ENCODE measurements at places on chromosomes 2 and 18.

DNA sequence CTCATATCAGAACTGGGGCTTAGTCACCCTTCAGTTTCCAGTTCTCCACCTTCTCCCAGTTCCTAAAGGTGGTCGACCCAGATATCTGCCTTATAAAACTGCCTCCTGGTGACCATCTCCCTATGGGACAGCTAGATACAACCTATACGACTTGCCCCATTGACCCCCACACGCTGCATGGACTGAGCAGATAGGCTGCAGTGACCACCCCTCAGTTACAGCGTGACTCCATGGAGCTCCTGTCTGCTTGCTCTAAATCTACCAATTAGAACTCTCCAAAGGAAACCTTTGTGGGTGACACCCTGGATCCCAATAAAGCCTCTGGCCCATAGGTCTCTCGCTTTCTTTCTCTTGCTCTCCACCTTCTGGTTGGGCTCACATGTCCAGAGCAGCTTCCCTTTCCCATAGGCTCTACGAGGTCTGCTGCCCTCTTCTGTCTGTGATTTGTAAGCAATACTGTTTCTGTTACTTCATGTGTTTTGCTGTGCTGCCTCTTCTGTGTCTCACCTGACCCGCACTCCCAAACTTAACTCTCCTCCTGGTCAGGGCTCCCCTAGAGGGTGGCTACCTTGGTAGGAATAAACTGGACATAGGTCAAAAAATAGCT lies 971.3 kb upstream of the FAM98A start:
- ATAC-seq = no peak

- ATAC-seq = no peak
Measured at GRCh38 chr2:200159357-200159707, 147.2 kb upstream of the SPATS2L start.

- no peak for ATAC-seq
Measured at GRCh38 chr2:74578408-74578807, 23.9 kb downstream of the DOK1 start.

GRCh38 chr2:10688921-10689807 lies 611 bp downstream of the NOL10 start:
- peak; percentile 37 for ATAC-seq

DNA sequence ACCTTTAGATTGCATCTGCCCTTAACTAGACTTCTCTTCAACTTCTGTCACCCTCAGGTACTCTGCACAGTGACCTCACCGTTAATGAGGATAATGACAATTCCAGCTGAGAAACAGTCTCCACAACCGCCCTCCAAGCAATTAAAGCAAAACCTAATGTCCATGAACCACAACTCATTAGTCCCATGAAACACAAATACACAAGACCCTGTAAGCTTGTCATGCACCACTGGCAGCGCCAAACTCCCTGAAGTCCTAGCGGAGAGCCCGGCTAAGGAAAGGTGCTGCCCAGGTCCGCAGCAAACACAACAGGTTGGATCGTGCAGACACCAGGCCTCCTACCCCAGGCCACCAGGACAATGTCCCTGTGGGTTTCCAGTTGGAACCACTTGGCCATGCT lies 7.4 kb downstream of the SMAD7 start:
- ATAC-seq = no peak

DNA sequence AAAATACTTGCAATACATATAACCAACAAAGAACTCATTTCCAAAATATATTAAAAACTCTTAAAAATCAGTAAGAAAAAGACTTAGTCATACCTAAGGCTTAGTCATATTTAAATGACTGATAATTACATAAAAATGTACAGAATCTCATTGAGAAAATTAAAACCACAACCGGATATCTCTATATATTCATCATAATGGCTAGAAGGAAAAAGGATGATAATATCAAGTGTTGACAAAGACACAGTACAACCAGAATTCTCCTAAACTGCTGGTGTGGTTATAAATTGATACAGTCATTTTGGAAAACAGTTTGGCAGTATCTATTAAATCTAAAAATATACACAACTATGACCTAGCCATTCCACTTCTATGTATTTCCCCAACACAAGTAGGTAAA lies 27.1 kb upstream of the IHH start:
- ATAC-seq = no peak

- ATAC-seq = no peak
Measured at GRCh38 chr2:119788752-119789151, 29.0 kb downstream of the PTPN4 start.

GRCh38 chr2:79982445-79982844 lies 322.1 kb downstream of the LRRTM1 start:
- ATAC-seq = no peak

- no peak for ATAC-seq
Measured at GRCh38 chr2:191220671-191221070, 24.5 kb upstream of the MYO1B start.

- ATAC-seq = peak; percentile 65
Measured at GRCh38 chr18:54357082-54357659, 487 bp downstream of the STARD6 start.

DNA sequence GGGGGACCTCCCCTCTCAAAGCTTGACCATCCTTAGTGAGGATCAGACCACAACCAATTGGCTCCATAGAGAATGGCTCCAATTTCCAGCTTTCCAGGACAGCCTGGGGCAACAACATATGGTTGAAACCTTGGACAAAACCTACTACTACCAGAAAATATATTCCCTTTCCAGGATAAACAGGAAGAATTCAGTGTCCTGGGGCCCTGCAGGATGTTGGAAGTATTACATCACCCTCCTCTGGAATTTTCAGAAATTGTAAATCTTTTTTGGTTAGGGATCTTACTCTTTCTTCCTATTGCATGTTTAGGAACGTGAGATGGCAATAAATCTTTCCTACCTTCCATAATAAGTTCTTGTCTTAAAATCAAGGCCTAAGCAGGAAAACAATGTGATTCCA lies 158.9 kb upstream of the MEIS1 start:
- ATAC-seq = no peak

DNA sequence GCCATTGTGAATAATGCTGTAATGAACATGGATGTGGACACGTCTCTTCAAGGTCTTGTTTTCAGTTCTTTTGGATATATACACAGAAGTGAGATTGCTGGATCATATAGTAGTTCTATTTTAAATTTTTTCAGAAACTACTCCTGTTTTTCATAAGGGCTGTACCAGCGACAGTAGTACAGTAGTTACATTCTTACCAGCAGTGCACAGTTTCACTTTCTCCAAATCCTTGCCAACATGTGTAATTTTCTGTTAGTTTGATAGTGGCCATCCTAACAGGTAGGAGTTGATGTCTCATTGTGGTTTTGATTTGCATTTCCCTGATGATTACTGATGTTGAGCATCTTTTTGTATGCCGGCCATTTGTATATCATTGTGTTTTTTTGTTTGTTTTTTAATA lies 81.7 kb downstream of the EPC2 start:
- no peak for ATAC-seq

GRCh38 chr2:45002686-45003085 lies 6.6 kb downstream of the SIX2 start:
- no peak for ATAC-seq

- ATAC-seq = no peak
Measured at GRCh38 chr18:80108121-80108536, 933 bp upstream of the ADNP2 start.

DNA sequence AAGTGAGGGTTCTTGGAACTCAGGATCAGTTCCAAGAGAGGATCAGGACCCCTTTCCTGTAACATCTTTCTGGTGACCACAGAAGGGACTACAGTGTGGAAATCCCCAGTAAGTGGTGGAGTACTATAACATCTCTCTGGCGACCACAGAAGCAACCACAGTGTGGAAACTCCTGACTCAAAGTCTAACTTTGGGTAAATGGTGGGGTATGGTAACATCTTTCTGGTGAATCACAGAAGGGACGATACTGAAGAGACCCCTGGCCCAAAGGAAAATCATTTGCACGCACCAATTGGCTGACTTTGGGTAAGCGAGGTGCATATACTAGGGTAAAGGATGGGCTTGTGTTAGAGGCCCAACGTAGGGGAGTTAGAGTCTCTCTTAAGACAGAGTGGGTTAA lies 56.3 kb upstream of the GULP1 start:
- no peak for ATAC-seq

DNA sequence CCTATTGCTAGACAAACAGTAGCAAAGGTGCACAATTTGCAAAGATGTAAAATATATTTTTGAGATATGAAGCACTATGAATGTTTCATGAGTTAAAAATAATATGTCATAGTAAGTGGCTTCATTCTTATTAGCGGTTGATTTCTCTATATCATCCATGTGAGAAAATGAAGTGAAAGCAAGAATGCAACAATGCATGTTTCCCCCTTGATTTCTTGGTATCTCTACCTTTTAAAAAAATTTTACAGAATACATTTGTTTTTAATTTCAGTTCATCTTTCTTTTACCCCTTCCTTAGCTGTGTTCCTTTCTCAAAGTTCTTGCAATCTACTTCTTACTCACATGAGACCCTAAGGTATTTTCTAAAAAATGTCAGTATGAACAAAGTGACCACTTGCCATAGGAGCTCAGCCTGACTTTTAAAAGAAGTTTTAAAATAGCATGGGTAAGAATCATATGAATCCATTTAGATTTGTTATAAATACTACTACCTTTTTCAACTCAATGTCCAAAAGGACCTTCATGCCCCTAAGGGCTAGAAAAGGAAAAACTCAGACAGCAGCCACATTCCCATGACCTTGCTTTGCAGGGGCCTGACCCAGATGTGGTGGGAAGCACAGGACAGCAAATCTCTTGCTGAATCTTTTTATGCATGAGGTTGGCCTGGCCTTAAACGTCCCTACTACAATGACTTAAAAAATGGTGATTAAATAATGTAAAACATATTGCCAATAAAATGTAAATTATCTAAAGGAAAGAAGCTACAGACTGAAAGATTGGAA lies 14.8 kb upstream of the SLC38A11 start:
- ATAC-seq = no peak

DNA sequence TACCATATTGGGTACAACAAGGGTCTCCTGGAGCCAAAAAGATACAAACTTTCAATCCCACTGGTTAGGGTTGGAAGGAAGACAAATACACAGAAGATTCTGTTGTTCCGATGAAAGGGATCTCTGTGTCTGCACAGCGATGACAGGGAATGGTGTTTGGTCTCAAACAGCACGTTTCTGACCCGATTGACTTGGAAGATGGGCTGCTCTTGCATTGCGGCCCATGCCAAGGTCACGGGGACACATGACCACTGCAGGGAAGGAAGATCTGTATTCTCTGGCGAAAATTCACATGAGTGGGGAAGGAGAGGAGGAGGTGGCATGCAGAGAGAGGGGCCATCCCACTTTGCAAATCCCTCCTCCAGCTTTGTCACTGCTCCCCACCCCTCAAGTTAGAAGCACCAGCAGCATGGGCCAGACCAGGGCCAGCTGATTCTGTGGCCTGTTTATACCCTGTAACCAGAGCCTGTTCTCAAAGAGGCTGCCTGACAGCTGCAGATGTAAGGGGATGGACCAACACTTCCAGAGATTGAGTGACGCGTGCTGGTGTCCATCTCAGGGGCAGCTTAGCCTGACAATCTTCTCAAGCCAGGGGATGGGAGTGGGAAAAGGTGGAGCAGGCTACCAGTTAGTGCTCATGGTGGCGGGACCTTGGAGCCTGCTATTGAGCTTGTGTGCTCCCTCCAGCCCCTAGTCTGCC lies 57.2 kb downstream of the TNP1 start:
- no peak for ATAC-seq

DNA sequence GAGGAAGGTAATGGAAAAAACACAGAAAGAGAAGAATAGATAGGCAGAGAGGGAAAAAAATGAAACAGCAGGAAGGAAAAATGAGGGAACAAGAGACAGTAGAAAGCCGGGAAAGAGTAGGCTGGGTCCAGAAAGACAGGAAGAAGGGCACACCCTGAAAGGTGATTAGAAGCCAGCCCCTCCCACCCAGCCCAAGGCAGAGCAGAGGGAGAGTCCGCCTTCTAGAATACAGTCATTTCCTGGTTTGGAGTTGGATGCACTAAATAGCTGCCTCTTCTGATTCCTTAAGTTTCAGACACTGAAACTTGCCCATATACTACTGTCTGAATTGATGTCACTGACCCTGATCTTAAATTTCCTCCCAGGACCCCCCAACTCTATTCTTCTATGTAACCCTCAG lies 17.9 kb upstream of the DSG3 start:
- ATAC-seq = no peak

DNA sequence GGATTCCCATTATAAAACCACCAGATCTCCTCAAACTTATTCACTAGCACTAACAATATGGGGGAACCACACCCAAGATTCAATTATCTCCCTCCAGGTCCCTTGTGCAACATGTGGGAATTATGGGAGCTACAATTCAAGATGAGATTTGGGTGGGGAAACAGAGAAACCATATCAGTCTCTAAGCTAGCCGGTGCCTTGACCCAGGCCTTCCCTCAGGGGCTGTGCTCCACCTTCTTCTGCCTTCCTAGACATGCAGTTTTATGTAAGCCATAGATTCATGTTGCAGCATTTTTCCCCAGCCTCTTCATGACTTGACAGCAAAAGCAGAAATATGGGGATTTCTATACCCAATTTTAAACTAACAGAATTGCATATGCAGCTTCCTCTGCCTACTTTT lies 559.2 kb downstream of the TNS1 start:
- no peak for ATAC-seq

DNA sequence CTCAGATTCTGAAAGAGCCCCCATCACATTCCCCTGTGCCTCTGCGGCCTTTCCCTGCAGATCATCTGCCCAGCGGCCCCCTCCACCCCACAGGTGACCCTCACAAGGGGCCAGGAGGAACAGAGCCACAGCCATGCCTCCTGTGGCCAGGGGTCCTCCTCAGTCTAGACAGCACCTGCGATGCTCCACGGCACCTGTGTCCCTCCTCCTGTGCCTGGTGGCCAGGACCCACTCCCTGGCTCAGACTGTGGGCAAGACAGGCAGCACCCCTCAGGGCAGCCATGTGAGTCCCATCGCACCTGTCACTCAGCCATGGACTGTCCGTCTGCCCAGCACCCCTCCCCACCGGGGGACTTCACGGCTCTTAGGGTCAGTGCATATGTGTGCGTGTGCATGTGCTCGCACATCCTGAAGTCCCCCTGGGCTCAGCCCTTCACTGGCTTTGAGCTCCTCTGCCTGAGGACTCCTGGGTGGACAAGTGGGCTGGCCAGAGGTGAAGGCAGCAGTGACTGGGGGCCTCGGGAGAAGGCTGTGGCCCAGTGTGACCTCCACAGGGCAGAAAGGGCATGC lies 237.7 kb downstream of the ATAD2B start:
- no peak for ATAC-seq

DNA sequence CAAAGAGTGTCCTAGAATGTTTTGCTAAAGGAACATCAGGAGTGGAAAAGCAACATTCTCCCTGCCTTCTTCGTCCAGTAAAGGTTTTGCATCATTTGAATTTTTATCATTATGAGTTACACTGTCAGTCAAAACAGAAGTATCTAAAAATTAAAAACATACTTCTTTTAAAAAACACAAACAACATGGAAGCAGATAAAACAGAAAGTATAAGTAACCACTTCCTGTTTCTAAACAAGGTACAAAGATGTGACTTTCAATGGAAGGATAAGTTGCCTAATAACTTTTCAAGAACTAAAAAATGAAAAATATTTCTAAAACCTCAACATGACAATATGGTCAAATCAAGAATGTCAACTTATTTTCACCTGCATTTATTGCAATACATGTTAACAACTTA lies 158.2 kb downstream of the STK39 start:
- ATAC-seq = no peak

Measured in SK-N-SH treated with all-trans-retinoic acid at 6 μM for 48 hours (cell line).